ENCODE measurements at places on chromosomes 11 and 22.

- no peak for DNase-seq
Measured at GRCh38 chr11:42772886-42773285, 538.9 kb upstream of the API5 start.

DNA sequence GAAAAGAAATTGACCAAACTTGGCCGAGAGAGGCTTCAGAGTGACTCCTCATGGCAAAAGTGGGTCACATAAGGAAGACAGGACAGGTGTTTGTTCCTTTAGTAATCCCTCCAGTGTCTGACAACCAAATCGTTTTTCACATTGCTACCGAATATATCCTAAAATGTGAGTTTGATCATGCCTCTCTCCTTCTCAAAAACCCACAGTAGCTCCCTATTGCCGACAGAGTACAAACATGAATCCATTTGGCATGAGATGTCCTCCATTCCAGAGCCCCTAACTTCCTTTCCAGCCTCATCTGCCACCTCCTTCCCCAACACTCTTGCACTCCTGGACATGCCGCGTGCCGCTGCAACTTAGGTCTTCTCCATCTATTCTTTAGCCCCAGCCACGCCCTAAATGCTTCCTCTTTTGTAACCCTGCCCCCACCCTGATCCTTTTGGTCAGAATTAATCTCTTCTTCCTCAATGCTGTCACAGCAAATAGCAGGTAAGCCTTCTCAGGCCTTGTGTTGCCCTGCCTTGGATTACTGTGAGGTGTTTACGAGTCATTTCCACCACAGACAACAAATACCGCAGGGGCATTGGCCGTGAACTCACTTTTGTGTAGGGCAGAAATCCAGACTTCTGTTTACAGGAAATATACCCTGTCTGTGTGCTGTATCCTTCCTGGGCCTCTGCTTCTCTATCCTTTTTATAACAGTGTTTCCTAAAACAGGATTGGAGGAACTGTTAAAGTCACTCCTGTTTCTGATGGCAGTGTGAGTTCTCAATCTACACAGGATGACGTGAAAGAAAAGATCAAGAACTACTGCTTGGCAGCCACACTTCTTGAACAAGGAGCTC, 66.0 kb upstream of the FTH1 start:
- DNase-seq: no peak

GRCh38 chr11:73397468-73398131, 21.4 kb downstream of the RELT start:
- no peak for DNase-seq

DNA sequence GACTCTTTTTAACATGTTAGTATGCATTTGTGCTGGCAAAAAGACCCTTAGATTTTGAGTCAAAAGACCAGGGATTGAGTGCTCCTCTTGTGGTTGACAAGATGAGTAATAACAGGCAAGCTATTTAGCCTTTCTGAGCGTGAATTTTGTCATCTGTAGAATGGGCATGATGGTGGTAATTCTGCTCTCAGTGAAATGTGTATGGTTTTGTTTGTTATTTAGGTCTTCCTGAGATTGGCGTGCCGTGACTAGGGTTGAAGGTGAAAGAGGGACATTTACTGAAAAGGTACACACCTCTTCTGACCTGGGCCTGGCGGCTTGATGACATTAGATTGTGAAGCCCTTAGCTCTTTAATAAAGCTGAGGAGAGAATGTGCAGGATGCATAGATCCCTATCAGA, 8.4 kb upstream of the CEP295 start:
- no peak for DNase-seq

- no peak for DNase-seq
Measured at GRCh38 chr11:112582366-112582765, 321.7 kb upstream of the PLET1 start.

DNA sequence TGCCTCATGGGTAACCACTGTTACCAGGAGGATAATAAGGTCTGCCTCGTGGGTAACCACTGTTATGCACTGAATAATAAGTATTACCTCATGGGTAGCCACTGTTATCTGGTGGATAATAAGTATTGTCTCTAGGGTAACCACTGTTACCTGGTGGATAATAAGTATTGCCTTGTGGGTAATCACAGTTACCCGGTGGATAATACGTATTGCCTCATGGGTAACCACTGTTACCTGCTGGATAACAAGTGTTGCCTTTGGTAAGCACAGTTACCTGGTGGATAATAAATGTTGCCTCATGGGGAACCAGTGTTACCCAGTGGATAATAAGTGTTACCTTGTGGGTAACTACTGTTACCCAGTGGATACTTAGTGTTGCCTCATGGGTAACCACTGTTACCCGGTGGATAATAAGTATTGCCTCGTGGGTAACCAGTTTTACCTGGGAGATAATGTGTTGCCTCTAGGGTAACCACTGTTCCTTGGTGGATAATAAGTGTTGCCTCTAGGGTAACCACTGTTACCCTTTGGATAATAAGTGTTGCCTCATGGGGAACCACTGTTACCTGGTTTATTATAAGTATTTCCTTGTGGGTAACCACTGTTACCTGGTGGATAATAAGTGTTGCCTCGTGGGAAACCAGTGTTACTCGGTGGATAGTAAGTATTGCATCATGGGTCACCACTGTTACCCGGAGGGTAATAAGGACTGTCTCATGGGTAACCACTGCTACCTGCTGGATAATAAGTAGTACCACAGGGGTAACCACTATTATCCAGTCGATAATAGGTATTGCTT, 10.6 kb upstream of the NXPE4 start:
- no peak for DNase-seq

DNA sequence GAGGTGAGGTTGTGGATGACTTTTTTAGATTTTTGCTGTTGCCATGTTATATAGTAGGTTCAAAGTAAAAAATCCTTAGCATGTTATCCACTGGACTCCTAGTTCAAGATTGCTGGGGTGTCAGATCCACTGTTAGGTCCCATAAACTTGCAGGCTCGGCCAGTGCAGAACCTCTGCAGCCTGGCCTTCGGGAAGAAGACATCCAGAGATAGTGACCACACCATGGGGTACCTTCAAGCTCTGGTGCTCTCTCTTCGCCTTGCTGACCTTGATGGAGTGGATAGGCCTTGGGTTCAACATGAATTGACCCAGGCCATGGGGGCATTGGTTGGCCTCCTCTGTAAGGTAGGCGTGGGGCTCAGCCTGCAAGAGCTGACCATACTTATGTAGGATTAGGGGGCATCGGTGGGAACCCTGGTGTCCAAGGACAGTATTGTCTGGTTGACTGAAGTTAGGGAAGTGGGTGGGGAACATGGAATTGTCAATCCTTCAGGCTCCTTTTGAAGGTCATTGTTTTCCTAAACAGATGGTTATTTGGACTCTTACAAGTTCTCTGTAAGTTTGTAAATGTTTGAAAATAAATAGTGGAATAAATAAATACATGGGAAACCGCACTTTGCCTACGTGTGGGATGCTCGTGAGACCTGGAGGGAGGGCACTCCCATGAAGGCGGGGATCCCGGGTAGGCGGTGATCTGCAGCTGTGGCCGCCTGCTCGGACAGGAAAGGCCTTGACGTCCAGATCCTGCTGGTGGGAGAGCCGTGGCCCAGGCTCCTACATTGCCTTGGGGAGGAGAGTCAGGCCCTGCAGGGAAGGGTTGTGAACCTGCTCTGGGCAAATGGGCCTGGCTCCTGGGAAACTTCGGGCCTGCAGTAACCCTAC, 37.1 kb downstream of the BCR start:
- no peak for DNase-seq

DNA sequence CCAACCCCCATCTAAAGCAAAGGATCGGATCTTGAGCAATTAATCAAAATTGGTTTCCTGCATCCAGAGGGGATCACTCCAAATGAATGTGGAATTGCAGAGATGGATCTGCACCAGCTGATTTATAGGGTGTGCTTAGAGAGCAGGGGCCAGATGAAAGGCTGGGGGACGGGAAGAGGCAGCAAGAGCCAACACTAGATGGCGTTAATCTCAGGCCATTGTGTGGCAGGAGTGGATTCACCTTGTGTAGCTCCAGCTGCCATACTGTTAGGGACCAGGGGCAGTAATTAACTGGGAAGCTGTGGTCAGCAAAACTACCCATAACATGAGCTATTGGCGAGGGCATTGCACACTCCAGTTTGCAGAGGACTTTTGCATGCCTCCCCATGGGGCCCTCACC, 35.6 kb downstream of the SERPINH1 start:
- DNase-seq: no peak

- peak; percentile 67 for DNase-seq
Measured at GRCh38 chr11:62905927-62906531, 15.1 kb downstream of the CHRM1 start.

DNA sequence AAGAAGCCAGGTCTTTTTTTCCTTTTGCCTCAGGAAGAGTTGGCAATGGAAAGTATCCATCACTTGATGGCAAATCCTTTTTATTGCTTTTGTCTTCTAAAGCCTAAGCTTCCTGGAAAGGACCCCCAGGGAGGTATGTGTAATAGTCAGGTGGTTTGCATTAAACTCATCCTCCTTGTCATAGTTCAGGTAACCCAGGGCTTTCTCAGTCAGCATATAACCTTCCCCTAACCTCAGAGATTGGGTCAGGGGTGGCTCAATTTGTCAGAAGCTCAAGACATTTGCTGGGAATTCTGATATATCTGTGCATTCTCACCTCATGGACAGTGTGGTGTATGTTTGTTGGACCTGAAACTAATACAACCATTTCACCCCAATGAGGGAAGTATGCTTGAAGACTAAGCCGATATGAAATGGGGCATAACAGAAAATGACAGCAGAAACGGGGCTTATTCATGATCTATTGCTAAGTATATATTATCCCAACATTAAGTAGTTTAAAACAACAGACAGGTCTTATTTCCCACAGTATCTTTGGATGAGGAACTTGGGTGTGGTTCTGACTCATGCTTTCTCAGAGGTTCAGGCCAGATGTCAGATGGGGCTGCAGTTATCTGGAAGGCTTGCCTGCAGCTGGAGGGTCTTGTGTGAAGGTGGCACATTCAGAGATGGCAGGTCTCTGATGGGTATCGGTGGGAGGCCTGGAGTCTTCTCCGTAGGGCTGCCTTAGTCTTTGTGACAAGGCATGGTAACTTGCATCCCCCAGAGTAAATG, 135.8 kb upstream of the SPON1 start:
- no peak for DNase-seq

GRCh38 chr11:17531071-17531600, 13.1 kb downstream of the USH1C start:
- no peak for DNase-seq

- DNase-seq: peak; percentile 75
Measured at GRCh38 chr11:102317099-102317767, at the start of gene BIRC3. Gene BIRC3 (plus strand): TSS chr11:102317484. CDS start chr11:102324510, 7,026 bp downstream.

DNA sequence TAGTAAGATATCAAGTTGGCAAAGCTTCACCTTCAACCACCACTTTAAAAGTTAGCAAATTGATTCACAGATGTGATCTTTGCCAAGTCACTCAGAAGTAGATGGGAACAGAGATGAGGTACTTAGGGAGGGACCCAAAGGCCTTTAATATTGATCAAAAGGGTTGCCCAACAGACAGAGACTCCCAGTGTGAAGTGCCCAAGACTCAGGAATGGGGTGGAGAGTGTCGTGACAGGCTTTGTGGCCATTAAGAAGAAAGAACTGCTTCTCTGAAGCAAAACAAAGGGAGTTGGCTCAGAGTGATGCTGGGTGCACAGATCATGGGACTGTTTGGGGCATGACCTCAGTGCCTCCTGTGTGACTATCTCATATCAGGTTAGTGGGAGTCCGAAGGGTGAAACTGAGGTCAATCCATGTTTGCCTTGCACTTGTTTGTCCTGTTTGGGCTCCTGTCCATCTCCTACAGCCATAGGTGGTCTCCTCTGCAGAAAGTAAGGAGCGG, 132.3 kb downstream of the APIP start:
- no peak for DNase-seq

DNA sequence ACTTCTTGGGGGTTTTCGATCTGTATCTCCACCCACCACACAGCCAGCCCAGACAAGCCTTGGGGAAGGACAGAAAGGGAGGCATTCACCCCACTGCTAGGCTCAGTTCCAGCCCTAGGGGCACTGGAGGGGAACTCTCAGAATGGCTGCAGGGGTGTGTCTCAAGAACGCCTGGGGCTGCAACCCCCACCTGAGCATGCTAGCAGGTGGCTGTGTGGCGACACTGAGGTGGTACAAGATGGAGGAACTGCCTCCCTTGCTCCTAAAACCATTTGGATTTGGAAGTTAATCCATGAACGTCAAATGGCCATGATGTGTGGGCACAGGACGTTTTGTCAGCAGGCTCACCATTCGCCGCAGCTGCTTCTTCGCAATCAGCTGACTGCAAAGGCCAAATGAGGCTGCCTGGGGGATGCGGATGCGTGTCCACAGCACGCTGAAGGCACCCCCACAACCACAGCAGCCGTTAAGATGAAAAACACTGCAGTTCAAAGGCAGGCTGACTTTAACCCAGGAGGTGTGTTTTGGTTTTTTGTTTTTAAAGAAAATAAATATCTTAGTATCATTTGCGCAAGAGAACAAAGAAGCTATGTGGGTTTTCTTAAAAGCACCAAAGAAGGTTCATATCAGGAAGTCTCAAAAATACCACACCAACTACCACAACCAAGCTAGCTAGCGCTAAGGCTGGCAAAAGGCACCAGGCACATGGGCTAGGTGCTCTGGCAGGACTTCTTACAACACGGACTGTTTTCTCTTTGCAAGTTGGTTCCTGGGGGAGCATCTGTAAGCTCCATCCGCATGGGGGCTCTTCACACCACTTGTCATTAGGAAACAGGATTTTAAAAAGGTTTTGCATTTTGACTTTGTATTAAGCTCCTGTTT, 22.2 kb upstream of the NAP1L4 start:
- no peak for DNase-seq

- DNase-seq: no peak
Measured at GRCh38 chr11:32479291-32479690, 44.0 kb upstream of the WT1 start.

GRCh38 chr11:75667255-75667830, 1.5 kb downstream of the MAP6 start:
- DNase-seq: no peak

DNA sequence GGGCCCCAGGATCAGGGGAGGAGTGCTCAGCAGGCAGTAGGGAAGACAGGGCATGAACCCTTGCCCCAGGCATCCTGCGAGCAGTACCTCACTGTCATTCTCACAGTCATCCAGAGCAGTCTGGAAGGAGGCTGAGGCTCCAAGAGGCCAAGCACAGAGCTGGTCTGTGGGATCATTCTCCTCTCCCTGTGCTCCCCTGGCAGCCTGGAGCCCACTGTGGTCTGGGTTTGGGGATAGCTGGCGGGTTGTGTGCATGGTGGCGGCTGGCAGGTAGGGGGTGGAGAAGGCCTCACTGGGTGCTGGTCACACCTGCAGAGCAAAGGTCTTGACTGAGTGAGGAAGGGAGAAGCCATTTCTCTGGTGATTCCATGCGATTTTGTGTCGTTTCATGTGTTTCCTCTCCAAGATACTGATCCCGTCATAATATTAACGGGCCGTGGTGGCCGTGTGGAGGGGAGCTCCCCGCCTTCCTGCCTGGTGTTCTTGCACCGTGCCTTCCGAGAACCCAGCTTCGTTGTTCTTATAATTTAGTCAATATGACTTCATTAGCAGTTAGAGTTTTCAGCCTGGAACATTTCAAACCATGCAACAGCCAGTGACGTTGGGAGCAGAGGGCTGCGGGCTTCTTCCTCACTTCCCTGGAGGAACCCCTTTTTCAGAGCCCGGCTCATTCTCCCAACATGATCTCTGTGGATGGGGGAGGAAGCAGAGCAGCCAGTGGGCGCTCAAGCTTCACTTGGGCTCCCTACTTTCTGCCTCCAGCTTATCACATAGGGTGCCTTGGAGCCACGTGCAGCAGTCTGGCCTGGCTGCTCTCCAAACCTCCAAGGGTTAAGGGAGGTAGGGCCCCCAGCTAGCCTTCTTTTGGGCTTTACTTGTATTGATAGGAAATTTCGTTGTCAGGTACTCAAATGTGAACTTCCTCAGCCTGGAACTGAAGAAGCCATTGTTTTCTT, 20.8 kb upstream of the ADORA2A start:
- no peak for DNase-seq

GRCh38 chr11:8604078-8604723, 10.2 kb upstream of the STK33 start:
- DNase-seq: peak; percentile 100

Data from fibroblast of the conjunctiva (primary cell).